ENCODE measurements at places on chromosomes 4 and X.
A peak's percentile ranks its signal among the peaks of the same experiment; 100 is the strongest.

DNA sequence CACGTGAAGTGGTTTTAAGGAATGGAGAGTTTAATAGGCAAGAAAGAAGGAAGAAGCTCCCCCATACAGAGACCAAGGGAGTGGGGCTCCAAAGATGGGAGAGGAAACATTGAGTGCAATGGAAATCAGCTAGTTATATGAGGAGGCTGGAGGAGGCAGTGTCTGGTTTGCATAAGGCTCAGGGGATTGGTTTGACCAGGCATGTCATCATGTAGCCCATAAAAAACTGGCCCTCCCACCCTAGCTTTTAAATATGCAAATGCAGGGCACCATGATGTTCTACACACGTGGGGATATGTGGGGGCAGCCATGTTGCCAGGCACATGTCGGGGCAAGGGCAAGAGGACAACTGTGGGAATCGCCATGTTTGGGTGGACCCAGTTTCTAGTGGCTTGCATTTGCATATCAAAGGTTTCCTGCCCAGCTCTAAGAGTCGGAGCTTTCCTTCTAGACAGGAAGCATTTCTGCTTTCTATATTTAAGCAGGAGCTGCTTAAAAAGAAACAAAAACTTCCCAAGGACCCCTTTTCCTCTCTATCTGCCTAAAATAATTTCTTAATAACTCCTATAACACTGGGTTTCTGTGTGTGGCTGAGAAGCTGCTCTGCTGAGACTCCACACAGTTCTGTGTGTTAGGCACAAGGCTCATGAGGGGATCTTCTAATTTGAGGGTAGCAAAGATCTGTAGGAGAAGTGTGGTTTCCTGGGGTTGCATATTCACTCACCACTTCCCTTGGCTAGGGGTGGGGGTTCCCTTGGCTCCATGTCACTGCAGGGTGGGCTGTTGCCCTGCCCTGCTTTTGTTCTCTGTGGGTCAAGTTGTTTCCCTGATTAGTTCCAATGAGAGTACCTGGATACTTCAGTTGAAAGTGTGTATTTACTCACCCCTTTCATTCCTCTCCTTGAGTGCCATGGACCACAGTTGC lies 113.5 kb downstream of the VSIG4 start:
- no peak for DNase-seq

DNA sequence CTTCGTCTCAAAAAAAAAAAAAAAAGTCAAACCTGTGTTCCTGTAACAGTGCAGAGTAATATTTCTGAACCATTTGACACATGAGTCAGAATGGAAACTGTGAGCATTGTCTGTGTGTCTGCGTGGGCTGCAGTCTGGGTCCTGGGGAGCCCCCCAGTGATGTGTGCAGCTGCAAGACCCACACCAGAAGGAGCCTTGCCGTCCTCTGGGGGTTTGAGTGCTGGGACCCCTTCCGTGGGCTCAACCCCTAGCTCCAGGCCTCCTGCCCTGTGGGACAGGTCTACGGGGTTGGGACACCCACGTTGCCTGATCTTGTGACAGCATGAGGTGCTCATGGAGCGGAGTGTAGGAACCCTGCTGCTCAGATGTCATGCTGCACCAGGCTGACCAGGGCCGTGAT lies 43.7 kb downstream of the DDX3X start:
- DNase-seq, result no peak

DNA sequence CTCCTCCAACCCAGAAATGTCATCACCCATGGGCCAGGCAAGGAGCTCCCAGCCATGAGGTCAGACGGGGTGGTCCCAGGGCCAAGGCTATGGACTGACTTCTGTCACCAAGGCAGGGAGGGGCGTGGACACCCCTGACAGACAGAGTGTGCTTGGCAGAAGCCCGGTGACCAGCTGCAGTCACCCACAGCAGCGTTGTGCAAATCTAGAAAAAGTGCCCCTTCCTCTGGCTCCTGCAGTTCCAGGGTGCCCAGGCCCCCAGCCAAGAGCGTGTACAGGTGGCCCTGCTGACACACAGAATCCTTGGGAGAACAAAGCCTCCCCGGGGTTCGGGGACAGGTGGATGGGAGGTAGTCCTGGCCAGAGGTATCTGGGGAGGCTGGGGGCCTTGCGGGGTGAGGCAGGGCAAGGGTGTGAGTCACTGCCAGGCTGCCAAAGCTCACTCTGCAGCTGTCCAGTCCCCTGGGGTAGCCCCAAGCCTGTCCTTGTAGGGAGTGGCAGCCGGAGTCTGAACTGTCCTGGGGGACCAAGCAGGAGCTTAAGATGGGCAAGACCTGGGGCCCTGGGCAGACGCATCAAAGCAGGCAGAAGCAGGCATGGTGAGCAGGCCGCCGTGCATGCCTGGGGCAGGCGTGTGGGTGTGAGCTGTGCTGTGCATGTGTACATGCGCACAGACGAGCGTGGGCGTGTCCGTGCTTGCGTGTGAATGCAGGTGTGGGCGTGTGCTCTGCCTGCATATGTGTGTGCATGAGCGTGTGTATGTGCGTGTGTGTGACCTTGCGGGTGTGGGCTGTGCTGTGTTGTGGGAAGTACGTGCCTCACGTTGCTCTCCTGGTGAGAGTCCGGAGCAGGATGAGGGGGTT lies 3.3 kb downstream of the MYL5 start:
- DNase-seq, result no peak

GRCh38 chrX:47413179-47413594 lies 42.8 kb downstream of the ZNF157 start:
- DNase-seq, result no peak

GRCh38 chr4:116027311-116027710 lies 913.9 kb upstream of the NDST4 start:
- DNase-seq, result no peak

GRCh38 chr4:129335276-129335675 lies 239.3 kb downstream of the C4orf33 start:
- DNase-seq, result no peak

DNA sequence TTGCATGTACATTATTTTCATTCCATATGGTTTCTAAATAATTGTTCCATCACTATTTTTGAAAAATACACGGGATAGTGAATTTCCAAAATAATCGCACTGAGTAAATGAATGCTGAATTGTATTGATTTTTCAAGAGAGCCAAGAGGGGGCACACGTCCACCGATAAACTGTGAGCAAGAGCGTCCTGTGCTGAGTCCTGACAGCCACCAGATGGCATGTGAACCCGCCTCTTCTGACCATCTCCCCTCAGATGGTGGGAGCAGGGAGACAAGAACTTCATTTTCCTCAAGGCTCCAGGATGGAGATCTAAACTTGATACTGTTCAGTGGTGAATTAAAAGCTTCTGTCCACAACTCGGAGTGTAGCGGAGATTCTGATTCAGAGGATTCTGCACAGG lies 30.6 kb upstream of the IL9R start:
- no peak for DNase-seq

GRCh38 chr4:126757219-126757618 lies 875.5 kb upstream of the INTU start:
- no peak for DNase-seq

- no peak for DNase-seq
Observed at GRCh38 chr4:115361781-115362180, 248.4 kb upstream of the NDST4 start.

GRCh38 chrX:43882294-43882681 lies at the start of gene MAOB:
Gene MAOB, minus strand, starts transcription at chrX:43882450. Its CDS starts 151 bp downstream, at chrX:43882299.
- no peak for DNase-seq

DNA sequence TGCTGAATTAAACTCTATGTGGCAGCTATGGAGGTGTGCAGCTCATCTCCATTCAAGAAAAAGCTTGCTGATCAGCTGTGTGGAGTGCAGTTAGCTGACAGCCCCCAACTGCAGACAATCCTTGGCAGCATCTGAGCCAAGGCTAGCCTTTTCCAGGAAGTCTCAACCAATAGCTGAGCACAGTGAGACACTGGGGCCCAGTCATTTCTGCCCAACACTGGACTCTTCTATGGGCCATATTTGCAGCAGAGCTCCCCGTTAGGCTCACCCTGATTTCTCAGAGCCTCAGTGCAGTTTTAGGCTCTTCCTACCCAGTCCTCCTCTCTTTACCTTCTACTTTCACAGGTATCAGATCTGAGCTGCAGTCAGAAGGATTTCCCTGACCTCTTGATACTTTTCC lies 12.9 kb downstream of the DDX53 start:
- no peak for DNase-seq

DNA sequence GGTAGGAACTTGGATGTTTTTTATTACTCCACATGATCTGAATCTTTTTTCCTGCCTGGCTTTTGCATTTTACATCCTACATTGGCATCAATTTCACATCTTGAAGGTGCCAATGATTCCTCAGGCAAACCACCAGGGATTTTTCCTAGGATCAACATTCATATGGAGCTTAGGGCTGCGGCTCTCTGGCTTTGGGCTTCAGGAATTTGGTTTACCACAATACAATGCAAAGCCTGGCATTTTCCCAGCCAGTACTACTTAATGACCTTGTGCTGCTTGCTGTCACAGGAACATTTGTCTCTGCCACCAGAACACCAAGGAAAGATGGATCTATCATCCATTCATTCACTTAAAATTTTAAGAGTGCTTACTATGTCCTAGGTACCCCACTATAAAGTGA lies 180.7 kb downstream of the PDGFC start:
- DNase-seq, result peak; percentile 95

DNA sequence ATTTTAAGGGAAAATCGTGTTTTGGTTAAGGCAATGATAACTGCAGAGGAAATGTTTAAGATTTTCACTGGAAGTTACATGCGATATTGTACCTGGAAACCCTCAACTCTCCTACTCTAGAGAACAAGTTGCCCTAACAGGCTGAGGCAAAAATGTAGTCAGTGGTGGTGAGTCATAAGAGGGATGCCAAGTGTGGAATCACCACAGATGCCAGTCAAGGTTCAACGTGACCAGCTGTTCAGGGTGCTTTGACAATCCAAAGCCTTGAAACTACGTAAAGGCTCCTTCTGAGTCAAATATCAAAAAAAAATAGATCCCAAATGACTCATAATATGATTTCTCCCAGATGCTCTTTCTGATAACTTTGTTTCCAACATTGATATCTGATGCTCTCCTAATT lies 77.9 kb upstream of the AFF2 start:
- peak; percentile 2 for DNase-seq

DNA sequence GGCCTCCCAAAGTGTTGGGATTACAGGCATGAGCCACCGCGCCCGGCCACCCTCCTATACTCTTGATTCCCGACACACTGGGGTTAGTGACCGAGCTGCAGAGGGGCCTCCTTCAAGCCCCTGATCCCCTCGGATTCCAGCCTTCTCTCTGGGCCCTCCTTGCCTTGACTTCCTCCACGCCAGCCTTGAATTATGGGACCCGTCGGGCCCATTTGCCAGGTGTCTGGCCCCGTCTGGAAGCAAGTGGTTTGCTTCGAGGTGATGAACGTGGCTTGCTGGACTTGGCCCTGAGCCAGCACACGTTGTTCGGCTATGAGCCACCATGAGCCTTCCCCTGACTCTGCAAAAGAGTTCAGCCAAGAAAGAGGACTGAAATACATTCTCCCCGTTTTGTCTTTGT lies 37.4 kb upstream of the GRPEL1 start:
- DNase-seq, result no peak

DNA sequence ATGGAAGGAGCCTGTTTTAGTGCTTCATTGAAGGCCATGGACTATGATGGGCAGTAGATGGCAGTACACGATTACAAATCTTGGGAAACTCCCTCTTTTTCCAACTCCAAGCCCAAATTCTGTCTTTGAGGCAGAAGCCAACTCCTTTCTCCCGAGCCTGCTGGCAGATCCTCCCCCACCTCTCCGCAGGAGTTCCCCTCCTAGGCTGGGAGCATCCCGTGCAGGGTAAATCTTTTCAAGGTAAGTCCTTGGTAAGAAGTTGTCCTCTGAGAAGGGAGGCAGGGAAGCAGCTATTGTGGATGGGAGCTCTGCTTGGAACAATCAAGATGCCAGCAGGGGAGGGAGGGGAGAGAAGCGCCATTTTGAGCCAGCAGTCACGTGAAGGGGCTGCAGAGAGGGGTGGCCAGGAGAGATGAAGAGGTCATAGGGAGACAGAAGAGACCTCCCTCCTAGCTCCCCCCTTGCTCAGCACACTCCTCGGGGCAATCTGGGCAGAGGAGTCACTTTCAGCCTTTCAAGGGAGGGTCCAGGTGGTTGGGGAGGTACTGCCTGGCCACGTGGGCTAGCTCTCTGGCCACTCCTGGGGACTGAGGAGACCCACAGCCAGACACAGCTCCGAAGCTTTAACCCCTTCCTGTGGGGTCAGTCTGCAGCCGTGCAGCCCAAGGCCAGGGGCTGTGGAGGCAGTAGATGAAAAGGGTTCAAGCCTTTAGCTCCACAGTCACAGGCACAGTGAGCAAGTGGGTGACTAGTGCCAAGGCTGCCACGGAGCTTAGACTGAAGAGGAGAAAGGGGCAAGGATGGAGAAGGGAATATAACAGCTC lies 9.6 kb downstream of the CC2D2A start:
- DNase-seq, result peak; percentile 87

DNA sequence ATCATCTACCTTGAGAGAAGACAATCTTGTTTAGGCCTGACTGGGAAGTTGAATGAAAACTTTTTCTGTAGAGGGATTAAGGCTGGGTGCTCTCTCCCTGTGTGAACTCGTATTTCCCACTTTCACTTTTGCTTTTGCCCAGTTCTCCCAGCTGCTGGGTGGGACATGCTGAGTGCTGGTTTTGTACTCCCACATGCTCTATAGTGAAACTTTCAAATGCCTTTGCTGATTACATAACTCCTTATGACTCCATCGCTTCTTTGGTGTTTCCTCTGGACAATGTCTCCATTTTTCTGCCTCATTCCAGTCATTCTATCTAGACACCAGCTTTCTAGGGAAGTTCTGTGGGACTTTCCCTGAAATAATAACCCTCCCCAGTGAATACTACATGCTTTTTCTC lies 100.5 kb downstream of the CLNK start:
- DNase-seq, result peak; percentile 92

DNA sequence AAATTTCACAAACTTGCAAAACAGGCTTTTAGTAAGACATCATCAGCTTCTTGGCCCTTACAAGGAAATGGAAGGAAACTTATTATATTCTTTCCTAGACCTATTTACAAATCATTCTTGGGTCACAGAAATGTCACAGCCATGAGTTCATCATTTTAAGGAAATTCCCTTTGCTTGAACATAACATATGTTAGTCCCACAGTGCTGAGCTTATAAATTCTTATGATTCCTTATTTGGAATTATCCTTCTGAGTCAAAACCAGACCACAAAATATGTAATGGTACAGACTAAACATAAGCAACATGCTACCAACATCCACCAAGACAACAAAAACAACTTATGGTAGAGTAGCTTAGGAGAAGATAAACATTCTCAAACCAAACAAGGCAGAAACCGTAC lies 236.9 kb upstream of the CTSO start:
- peak; percentile 89 for DNase-seq

DNA sequence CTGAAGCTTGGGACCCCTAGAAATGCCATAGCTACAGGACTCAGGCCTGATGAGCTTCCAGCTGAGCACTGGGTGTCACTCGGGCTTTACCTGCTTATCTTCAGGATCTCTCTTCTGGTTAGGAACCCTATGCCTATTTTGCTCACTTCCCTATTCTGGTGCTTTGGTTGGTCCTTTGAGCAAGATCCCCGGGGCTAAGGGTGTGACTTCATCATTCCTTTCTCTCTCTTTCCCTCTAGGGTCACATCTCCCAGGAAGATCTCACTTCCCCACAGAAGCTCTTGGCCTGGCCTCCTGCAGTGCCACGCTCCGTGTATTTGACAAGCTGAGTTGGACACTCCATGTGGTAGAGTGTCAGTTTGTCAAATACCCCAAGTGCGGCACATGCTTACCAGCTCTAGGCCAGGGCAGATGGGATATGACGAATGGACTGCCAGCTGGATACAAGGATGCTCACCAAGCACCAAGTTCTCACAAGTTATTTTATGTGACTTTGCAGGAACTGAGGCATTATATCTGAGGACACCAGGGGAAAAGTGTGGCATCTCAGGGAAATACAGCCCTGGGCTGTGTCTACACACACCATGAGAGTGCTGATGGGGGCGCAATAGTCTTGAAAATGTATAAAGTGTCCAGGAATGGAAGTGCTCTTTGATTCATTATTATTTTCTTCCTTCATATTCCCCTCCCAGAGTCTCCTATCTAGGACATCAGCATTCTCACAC lies 21.1 kb downstream of the VSIG4 start:
- DNase-seq, result no peak

Measured in fibroblast of skin of scalp (primary cell).